Cardiac septum (tissue), 1 donor: ENCODE measurements at places on chromosomes 13 and 19. TPM values are rescaled to one million over a fixed set of nuclear protein-coding genes. Genes with fewer than 3 reads are reported as not detected.

- no peak for DNase-seq
Measured at GRCh38 chr19:16970821-16971220, 55.8 kb downstream of the CPAMD8 start.

DNA sequence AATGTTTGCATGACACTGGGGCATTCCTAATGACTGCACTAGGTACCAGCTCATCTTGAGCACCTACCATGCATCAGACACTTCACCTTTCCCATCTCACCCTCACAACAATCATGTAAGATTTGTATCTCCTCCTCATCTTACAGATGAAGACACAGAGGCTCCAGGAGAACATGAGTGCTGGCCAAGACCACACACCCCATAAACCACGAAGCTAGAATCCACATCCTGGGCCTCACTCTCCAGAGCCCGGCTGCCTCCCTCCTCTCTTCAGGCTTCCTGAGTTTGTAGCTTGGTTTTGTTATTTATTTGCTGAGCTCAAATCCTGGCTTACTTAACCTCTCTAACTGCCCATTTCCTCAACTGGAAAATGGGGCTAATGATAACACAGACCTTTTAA, 25.9 kb downstream of the FAM216B start:
- no peak for DNase-seq

DNA sequence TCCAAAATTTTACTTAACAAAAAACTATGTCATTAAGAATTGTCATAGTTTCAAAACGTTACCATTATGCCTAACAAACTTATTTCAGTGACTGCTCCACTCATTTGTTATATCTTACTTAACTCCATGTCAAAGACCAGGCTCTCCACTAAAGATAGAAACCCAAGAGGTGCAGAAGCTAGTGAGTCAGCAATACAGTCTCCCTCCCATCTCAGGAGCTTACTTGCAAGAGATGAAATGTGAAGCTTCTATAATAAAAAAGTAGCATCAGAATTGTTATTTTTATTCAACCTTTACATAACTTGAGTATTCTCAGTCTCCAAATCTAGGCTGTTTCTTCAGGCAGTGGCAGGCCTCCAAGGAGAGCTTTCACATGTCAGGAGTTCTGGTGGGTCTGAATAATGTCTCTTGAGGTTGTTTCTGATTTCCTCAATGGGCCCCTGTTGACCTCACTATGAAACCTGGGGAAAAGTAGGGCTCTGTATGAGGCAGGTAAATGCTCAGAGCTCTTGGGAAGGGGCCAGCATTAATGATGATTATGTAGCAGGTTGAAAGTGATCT, 242.0 kb downstream of the NDFIP2 start:
- no peak for DNase-seq

- DNase-seq, result no peak
Measured at GRCh38 chr13:71030784-71031183, 836.2 kb downstream of the DACH1 start.

GRCh38 chr13:40230833-40231266, 435.6 kb downstream of the FOXO1 start:
- DNase-seq, result no peak

DNA sequence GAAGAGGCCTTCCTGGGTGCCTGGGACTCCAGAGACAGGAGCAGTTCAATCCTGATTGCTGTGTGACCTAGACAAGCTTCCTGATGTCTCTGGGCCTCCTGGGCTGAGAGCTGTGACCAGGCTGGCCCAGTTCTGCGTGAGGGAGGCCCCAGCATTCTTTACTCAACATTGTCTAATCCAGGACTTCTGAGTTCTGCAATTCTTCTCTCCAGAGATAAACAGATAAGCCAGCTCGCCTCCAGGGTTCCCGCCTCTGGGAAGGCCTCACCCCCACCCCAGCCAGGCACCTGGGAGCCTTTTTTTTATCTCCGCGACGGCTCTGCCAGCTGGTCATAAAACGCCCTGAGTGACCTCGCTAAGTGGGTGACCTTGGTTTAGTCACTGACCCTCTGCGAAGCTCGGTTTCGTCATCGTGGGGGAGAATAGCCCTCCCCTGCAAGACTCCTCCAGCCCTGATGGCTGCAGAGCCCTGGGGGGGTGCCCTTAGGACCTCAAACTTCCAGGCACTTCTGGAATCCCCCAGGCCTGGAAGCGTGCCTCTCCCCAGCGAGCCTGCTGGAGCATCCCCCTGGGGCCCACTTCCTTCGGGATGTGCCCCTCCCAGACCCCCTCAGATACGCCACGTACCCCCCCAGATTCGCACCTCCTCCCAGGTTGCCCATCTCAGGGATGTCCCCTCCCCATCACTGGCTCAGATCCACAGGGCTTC, 1.9 kb downstream of the SULT2B1 start:
- DNase-seq, result no peak

DNA sequence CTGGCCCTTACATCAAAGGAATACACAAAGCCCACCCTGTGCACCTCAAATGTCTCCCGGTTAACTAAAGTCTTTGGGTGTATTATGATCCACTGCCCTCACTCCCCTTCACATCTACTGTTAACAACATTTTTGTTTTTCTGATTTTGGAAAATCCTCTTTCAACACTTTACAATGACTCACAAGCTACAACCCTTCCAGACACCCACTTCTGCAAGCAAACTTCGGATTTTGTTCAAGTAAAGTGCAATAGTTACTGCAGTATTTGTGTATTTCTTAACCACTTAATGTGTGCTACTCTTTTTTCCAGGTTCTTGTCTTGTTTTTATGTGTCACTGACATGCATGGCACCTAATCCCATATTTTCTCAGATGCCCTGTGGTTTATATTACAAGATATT, 101.1 kb downstream of the EDNRB start:
- no peak for DNase-seq

- DNase-seq, result no peak
Measured at GRCh38 chr13:50910485-50910805, 854 bp downstream of the RNASEH2B start.

GRCh38 chr19:16888629-16889365, at the start of gene F2RL3:
F2RL3 (plus strand) TSS chr19:16888999; CDS start chr19:16889190, 191 bp downstream.
- DNase-seq, result no peak

- DNase-seq, result no peak
Measured at GRCh38 chr19:32540621-32541020, 40.4 kb upstream of the PDCD5 start.

DNA sequence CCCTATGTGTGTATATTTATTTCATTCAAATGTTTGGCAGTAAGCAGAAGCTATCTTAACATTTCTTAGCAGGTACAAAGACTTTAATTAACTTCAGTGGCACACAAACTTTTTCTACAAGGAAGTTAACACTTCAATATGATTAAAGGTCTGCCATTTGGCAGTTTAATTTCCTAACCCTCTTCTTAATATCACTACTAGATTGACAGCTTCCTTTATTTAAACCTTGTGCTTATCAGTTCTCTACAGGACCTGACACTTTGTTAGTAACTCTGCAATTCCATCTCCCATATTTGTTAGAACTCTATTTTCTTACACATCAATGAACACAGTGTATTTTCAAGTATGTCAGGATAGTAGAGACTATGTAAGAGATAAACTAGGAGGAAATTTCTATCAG, 152.4 kb upstream of the ATXN8OS start:
- DNase-seq, result no peak

GRCh38 chr13:35744566-35745178, 268.2 kb upstream of the MAB21L1 start:
- DNase-seq, result no peak

GRCh38 chr19:13129384-13129783, 11.3 kb downstream of the NACC1 start:
- DNase-seq, result no peak

ZNF85 gene
- 3.5 TPM for total RNA-seq

ZNF320 gene
- total RNA-seq, result 9.2 TPM

SKA3 gene
- 0.65 TPM for total RNA-seq

ZNF440 gene
- 5.4 TPM for total RNA-seq

CGB8 gene
- total RNA-seq, result not detected
